Muscle of arm (tissue), 14 donors: ENCODE measurements at places on chromosomes 16 and 17.

GRCh38 chr17:67276075-67276474 is 31.1 kb upstream of the HELZ start:
- DNase-seq = no peak

- DNase-seq = no peak
Measured at GRCh38 chr17:1011760-1012735, 15.1 kb downstream of the TIMM22 start.

- no peak for DNase-seq
Measured at GRCh38 chr16:17365211-17365541, 105.6 kb downstream of the XYLT1 start.

DNA sequence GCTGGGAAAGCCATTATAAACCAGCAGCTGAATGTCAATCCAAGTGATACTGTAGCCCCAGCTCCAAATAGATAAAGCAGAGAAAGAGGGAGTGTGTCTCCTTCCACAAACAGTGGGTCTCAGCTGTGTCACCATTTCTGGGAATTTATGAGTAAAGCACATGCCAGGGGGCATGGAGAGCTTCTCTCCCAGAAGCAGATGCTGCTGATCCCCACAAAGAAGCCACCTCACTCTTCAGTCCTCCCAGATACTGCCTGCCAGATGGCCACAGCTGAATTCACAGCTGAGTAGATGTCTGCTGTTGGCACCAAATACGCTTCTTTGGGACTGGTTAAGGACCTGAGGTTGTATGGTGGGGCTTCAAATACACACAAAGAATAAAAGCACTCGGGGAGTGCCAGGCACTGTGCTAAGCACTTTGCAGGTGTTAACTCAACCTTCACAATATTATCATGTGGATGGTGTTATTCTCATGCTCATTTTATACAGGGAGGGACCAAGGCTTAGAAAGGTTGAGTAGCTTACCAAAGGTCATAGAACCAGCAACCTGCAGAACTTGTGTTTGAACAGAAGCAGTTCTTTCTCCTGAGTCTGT is 298.3 kb downstream of the CDH11 start:
- DNase-seq = peak; percentile 3

- no peak for DNase-seq
Measured at GRCh38 chr16:2439598-2439997, 10.4 kb downstream of the CCNF start.

DNA sequence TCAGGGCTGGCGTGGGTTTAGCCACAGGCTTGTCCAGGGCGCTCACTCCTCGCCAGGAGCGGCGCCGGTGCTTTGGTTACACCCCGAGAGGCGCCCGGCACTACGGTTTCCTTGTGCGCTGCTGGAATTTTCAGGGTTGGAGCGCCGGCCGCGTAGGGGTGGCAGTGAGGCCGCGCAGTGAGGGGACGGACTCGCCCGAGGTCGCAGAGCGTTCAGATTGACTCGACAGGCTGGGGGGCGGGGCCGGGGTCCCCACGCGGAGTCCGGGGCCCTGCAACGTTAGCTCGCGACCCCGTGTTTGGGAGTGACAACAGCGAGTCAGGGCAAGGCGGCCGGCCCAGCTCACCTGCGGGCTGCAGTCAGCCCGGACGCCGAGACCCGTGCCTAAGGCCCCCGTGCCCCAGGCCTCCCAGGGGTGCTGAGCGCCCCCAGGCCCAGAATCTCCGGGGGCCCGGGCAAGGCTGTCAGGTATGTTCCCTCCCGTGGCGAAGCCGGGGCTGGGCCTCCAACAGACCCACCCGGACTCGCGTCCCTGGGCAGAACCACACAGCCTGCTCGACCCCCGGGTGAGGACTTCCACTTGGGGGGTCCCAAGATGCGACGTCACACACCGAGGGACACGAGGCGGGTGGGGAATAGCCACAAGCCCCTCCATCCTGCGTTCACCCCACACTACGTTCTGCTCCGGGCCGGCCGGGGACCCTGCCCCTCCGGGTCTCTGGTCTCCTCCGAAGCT is 1.3 kb upstream of the ACTG1 start:
- DNase-seq = no peak

- DNase-seq = peak; percentile 59
Measured at GRCh38 chr17:44219616-44220212, at the start of gene UBTF. Gene UBTF, minus strand, starts transcription at chr17:44219675. Its CDS starts 1,446 bp downstream, at chr17:44218229.

- no peak for DNase-seq
Measured at GRCh38 chr17:30975042-30975820, 4.4 kb downstream of the RNF135 start.

DNA sequence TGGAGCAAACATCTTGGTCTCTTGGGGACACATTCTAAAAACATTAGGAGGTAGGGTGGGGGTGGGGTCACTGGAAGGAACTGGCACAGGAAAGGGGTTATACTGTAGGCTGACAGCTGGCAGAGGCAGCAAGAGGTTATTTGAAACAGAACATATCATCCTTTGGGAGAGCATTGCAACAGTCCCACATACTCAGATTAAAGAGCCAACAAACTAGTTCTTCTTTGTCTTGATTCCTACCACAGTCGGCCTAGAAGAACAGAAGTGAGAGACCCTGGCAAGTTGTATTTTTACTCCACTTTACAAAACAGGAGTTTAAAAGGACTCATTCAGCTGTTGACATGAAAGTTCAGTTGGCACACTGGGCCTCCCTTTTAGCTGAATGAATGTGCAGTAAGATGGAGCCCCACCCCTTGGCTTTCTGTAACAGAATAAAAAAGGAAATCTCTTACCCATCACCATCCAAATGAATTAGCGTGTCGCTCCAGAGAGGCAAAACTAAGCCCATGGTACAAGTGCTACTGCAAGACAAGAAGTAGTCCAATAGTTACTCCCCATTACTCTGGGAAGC is 54.6 kb upstream of the CORO6 start:
- DNase-seq = no peak

DNA sequence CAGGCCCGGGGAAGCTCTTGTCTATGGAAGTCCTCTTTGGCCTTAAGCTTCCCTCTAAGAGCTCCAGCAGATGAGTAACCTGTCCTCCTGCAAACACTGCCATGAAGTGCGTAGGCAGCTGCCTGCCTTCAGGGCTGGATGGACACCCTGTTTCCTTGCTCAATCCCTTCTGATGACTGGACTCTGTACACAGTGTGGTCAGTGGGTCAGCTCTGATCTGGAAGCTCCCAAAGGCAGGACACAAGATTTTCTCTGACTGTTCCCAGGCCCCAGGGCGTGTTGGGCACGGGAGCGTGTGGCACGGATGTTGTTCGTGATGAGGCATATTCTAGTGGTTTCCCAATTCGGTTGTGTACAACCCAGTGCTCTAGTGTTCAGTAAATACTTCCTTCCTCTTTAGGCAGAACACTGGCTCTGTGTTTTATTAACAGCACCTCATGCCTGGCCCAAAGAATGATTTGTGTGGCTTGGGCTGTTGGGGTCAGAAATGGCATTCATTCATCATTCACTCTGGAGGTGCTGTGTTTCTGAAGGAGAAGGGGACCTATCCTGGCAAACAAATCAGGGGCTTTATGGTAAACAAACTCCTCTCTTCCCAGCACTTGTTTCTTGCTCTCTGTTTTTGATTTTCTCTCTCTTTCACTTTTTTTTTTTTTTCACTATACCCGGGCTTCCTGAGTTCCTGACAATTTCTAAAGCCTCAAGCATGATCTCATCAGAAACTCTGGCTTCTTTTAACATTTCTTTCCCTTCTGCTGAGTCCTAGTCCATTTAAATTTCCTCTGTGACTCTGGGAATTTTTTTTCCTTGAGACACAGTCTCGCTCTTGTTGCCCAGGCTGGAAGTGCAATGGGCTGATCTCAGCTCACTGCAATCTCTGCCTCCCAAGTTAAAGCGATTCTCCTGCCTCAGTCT is 12.0 kb upstream of the RNF157 start:
- no peak for DNase-seq

DNA sequence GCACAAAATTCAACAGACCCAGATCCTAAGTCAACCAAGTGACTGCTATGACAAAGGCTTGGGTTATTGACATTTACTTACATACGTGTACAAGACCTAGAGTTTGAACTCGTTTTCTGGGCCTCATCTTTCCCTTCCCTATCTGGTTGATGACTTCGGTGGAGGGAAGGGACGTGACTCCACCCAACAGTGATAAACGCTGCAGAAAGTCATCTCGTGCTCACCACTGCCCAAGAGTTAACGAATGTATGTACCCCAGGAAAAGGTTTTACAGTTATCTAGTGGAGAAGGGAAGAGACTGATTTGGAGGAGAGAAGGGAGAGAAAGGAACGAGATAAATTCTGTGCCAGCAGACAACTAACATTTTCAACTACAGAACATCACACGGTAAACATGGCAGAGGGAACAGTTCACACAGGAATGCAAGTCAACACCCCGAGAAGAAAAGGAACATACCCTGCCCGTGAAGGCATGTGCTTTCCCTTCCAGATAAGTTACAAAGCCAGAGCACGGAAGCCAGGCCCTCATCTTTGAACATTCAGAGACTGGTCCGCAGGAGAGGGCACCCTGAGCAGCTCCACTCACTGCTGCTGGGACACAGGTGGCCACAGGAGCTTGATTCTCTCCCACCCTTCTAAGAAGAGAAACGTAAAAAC is 13.9 kb upstream of the CYTH1 start:
- no peak for DNase-seq

DNA sequence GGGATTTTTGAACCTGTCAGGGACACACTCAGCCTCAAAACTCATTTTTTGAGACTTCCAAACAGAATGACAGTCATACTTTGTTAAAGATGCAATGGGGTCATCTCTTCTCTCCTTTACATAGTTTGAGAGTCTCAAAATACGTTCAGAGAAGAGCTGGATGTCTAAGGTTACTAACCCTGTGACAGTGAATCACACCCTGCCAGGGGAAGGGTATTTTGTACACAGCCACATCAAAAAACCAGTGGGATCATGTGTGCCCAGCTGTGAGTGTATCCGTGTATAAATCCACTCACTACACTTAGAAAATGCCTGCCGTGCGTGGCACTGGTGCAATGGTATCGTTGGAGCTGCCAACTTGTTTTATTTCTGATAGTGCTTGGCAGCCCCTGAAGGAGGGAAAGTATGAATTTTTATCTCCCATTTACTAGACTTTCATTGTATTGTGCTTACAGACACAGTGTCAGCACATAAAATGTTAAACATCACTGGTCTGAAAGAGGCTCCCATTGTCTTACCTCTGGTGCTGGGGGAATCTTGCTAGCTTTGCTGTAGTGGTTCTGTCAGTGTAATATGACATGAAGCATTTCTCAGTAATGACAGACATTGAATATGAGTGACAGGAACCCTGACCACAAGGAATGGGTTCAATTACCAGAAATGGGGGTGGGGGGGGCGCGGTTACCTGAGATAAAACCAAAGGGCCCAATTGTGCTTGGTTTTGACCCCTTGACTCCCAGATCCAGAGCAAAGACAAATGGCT is 256.3 kb downstream of the FTO start:
- no peak for DNase-seq

GRCh38 chr16:67563708-67564468 is 1.6 kb downstream of the CTCF start:
- DNase-seq = peak; percentile 40

GRCh38 chr17:65677932-65678331 is 116.5 kb upstream of the AXIN2 start:
- DNase-seq = no peak

GRCh38 chr16:70615945-70616344 is 30.4 kb upstream of the IL34 start:
- no peak for DNase-seq

DNA sequence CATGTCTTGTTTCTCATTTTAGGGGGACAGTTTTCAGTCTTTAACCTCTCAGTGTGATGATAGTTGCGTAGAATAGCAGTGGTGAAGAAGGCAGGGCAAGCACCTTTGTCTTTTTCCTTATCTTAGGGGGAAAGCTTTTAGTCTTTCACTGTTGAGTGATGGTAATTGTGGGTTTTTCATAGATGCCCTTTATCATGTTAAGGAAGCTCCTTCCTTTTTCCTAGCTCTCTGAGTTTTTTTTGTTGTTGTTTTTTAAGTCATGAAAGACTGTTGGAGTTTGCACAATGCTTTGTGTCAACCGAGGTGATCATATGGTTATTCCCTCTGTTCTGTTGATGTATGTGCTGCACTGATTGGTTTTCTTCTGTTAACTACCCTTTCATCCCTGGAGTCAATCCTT is 15.7 kb downstream of the NOL11 start:
- DNase-seq = no peak

- DNase-seq = no peak
Measured at GRCh38 chr16:85729452-85730185, 21.3 kb downstream of the C16orf74 start.

DNA sequence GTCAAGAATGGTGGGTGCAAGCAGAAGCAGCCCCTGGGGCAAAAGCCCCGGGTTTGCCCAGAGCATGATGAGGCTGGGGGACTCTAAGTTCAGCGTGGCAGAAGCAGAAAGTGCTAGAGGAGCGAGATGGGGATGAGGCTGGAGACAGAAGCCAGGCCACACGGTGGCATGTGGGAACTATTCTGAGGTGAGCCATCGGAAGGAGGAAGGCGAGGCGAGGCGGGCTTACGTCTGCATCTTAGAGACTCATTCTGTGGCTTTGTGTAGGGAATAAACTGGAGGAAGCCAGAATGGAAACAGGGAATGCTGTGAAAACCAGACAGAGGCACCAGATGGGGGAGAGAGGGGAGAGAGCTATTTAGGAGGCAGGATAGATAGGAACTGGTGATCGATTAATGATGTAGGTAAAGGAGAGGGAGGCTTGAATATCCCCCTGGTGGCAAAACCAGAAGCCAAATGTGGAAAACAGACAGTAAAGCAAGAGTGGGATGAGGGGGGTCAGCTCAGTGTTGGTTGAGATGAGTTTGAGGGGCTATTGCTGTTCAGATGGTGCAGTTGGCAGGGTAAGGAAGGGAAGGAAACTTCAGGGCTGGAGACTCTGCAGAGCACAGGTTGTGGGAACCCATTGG is 3.1 kb upstream of the TNFSF13 start:
- no peak for DNase-seq

- DNase-seq = no peak
Measured at GRCh38 chr17:68221786-68222185, 26.1 kb upstream of the AMZ2 start.

DNA sequence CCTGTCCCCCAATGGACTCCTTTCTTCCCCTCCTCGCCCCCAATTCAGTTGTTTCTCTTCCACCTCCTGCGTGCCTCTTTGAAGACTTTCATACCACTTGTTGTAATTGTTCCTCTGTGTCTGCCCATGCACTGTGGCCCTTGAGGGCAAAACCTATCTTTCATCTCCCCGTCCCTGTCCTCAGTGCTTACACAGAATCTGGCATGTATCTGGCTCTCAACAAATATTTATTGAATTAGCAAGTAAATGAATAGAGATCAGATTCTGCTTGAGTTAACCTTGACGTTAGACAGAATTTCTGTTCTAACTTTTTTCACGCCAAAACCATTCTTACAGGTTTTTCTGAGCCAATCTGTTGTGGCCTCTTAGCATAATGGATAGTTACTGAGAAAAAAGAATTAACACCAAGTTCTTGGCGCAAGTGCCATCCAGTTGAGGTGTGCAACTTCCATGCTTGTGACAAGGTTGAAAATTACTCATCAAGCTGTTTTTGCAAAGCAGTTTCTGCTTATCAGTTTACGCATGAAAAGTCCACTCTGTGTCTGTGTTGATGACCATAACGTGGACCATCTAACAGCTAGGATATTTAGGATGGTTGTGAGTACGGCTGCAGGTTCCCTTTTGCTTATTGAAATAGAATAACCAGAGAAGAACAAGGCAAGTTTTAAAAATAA is 215.1 kb downstream of the PRKCA start:
- DNase-seq = no peak

- DNase-seq = peak; percentile 88
Measured at GRCh38 chr16:85114909-85115567, 2.8 kb upstream of the CIBAR2 start.

GRCh38 chr16:4062212-4062802 is 53.9 kb downstream of the ADCY9 start:
- no peak for DNase-seq
